OCI-LY7 (cell line): ENCODE measurements at places on chromosomes 5 and 9.

DNA sequence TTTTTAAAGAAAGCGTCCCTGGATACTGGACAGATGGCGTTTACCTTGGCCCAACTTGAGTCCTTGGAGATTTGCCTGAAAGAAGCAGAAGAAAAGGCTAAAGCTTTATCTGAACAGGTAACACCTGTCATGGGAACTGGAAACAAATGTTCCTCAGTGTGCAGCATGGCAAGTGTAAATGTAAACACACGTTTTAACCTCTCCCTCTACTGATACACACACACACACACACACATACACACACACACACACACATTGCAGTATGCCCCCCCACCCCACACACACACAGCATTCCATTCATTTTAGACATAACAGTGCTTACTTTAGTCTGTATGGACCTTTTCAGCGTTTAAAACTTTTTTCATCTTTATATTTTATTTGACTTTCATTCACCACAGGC is 51.1 kb downstream of the CCDC192 start:
- no peak for DNase-seq

GRCh38 chr9:136403538-136403914 is 3.6 kb upstream of the SNAPC4 start:
- DNase-seq = no peak

DNA sequence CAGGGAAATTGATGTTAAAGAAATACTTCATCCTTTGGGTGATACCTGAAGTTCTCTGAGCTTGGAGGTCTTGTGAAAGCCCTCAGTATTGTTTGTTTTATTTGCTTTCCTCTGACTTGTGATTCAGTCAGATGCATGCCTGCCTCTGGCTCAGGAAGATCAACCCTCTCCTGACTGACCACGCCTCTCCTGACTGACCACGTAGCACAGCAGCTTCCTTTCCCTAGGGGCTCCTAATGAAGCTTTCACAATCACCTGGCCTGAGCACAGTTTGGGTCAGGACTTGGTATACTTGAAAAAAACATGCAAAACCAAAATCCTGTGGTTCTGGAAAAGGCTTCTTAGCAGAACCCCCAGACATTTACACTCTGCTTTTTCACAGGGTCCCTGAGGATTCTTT is 3.8 kb downstream of the TGFBI start:
- no peak for DNase-seq

DNA sequence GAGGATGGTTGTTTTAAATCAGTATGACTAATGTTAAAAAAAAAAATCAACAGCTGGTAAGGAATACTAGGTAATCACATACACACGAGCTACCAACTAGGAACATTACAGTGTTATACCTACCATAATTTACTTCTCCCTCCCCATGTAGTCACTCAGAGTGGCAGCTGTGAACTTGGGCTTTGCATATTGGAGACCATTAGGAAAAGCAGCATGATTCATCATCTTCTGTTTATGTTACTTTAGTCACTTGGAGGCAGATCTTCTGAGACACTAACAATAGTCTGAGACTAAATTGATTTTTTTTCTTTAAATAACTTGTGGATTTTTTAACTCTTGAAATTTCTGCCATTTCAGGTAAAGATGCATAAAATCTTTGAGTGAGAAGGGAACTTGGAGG is 141.5 kb upstream of the NR4A3 start:
- no peak for DNase-seq

DNA sequence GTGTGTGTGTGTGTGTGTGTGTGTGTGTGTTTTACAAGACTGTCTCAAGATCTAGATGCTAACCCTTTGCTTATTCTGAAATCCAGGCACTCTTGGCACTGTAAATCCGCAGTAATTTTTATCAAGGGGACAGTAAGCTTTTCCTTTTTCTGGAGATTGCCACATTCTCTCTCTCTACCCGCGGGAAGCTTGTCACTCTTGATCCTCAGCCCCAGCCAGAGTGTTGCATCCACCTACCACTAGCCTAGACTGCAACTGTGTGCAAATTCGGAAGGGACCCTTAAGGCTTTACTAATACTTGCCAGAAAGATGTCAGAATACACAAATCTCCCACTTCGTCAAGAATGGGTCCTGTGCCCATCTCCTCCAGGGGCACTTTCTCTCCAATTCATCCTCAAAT is 54.9 kb upstream of the EPB41L4A start:
- DNase-seq = no peak

DNA sequence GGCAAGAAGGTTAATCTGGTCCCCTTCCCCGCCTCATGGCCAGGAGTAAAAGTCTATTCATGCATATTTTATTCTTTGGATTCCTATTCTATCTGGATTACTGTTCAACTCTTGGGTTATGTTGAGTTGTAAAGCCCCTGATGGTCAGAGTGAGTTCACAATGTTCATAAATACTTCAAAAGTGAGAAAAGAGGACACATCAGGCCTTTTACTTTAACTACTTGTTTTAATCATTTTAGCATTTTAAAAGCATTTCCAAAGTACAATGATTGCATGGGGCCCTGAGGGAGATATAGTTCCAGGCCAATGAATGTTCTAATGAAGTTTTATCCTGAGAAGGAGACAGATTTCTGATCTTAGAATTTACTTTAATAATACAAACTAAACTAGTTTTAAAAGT is 93.9 kb downstream of the BOD1 start:
- DNase-seq = no peak

GRCh38 chr9:36134761-36135505 is 1.6 kb upstream of the GLIPR2 start:
- DNase-seq = no peak

- DNase-seq = no peak
Measured at GRCh38 chr5:80852331-80853245, 107.6 kb upstream of the RASGRF2 start.

DNA sequence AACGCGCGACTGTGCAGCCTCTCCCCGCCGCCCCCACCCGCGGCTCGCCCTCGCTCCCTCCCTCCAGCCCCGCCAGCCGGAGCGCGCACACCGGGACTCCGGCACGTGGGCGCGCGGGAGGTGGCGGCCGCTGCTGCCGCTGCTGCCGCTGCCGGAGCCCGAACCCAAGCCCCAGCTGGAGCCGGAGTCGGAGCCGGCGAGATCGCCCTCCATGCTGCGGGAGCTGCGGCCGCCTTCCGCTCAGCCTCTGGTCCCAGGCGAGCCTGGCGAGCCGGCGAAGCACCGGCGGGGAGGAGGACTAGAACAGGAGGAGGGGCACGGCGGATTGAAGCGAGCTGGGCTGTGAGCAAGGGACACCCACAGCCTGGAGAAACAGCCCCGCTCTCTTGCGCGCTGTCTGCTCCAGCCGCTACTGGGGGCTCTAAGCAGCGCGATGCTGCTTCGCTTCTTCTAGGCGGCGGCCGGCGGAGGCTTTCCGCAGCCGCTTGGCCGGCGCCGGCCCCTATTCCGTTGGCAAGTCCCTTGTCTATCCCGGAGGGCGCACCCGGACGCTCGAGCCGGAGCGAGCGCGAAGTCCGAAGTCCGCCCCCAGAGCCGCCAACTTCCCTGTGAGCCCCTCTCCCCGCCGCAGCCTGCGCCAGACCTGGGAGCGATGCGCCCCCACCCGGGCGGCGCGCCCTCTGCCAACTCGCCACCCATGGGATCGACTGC is 598.7 kb upstream of the SGCD start:
- DNase-seq = no peak

- DNase-seq = peak; percentile 46
Measured at GRCh38 chr5:57338068-57338867, 144.3 kb downstream of the ACTBL2 start.

- no peak for DNase-seq
Measured at GRCh38 chr5:95081500-95081960, 203.4 kb downstream of the MCTP1 start.

DNA sequence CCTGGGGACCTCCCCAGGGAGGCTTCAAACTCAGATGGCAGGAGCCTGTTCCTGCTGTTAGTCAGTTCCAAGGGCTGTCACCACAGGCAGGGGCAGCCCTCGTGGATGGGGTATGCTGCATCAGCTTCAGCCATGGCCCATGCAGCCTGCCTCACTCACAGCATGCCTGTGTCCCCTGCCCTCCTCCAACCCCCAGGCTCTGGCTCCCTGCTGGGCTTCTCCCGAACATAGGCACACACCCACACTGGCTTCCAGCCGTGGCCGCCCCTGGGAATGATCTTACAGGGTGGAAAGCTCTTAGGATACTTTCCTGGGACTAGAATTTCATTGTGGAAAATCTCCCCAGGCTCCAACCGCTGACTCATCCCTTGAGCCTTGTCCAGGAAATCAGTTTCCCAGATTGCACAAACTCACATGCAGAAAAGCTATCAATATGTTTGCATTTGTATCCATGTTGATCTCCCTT is 163.8 kb downstream of the SEC61B start:
- no peak for DNase-seq

- DNase-seq = no peak
Measured at GRCh38 chr9:109017061-109017460, 3.8 kb upstream of the CTNNAL1 start.

- DNase-seq = no peak
Measured at GRCh38 chr5:132762246-132763000, 14.6 kb downstream of the SEPTIN8 start.

- DNase-seq = peak; percentile 67
Measured at GRCh38 chr5:33379757-33380156, 61.0 kb upstream of the TARS1 start.

DNA sequence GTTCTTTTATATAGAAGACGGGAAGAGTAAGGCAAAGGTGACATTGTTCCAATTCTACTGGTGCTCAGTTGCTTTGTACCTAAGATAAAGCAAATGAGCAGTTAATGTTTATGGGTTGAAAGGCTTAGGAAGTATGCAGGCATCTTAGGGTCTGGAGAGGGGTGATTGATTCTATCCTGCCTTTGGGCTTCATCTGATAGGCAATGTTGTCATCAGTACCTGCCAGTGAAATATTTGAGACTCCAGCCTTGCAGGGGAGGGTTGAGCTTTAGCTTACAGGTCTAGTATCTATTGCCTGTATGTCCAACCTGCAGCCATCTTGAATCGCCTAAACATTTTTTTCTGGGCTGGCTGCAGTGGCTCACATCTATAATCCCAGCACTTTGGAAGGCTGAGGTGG is 13.8 kb upstream of the CTSV start:
- DNase-seq = no peak

- no peak for DNase-seq
Measured at GRCh38 chr5:135873831-135874230, 21.8 kb downstream of the IL9 start.

DNA sequence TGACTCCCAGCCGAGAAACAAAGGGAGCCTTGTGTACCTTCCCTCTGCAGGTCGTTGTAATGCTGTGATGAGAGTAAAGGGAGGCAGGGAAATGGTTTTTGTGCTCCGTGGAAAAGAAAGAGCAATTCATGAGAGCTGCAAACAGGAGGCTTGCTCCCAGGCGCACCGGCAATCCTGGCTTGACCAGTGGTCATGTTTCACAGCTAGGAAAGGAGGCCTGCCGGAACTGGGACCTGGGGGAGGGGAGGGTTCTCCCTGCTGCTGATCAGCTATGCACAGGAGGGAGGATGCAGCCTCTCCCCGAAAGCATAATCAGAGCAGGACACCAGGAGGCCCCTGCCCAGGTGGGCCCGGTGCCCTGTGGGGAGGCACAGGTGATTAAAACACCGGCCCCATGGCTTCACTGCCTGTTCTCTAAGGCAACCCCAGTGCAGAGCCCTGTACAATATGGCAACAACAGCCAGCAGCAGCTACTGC is 131.3 kb downstream of the ZDHHC21 start:
- no peak for DNase-seq

GRCh38 chr9:136470356-136470755 is 12.5 kb downstream of the SEC16A start:
- DNase-seq = no peak

DNA sequence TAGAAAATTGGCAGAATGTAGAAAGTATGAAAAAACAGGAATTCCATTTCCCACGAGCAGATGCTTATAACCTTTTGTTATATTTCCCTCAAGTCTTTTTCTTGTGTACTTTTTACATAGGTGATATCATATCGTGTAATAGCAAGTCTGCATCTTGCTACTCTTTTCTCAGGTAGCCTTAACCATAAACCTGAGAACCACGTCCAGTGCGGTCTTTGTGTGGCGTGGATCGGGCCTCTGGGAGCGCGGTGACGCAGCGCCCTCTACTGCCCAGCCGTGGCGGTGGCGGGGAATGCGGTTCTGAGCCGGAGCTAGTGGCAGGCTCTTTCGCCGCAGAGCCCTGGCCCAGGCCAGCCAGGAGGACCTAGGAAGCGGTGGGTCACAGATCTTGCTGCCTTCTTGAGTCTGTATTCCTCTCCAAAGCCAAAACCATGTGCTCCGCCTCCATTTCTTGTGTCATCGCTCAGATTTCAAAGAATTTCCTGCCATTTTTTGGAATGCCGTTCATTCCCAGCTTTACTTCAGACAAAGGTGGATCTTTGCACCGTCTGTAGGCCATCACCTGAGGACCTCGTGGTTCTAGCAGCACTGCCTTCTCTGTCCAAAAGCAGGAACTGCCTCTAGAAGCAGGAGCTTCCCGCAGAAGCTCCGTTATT is 71.9 kb downstream of the MVB12B start:
- DNase-seq = peak; percentile 54

- DNase-seq = no peak
Measured at GRCh38 chr5:154940375-154940771, 500 bp upstream of the MRPL22 start.

DNA sequence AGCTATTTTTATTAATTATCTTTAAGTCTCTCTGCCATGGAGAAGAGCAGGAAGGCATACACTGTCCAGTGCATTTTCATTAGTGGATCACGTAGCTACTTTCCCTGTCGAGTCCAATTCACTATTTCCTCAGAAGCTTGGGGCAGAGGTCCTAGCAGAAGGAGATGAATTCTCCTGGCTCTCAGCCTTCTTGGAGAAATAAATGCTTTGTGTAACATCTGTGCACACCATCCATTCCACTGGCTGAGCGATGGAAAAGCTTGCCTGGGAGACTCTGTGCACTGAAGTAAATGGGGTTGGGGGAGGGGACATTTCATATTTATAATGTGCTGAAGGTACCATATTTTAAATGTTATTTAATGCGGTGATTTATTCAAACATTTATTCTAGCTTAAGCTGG is 23.4 kb downstream of the PROP1 start:
- DNase-seq = no peak

DNA sequence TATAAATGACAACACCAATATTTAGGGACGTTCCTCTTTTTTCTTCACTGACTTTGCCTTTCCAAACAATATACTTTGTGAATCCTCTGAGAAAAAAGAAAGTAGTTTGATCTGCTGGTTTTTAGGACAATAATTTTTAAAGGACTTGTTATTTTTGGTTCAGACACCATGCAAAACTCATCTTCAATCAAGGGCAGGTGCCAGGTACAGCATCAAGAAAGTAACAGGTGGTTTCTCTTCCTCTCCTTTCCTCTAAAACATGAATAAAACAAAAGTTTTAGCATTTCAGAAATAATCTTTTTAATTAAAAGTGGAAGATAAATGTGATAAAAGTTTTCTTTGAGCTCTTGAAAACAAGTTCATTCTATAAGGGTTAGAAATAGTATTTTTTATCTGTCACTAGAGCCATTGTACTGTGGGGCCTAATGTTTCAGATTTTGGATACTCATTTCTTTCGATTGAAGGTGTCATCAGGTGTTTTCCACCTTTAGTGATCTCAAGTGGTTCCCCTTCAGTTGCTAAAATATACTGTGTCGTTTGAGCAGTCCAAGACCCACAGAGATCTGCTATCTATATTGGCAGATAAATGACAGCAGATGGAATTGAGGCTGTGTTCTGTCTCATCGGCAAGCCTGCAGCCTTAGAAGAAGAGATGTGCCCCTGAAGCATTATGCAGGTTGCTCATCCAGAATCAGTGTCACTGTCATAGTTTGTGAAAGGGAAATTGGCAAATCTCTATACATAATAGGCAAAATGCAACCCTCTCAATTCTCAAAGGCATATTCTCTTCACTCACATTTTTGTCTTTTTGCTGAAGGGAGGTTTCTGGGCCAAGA is 499.7 kb downstream of the PDE4D start:
- no peak for DNase-seq
